ENCODE measurements at places on chromosomes 13 and 19.

DNA sequence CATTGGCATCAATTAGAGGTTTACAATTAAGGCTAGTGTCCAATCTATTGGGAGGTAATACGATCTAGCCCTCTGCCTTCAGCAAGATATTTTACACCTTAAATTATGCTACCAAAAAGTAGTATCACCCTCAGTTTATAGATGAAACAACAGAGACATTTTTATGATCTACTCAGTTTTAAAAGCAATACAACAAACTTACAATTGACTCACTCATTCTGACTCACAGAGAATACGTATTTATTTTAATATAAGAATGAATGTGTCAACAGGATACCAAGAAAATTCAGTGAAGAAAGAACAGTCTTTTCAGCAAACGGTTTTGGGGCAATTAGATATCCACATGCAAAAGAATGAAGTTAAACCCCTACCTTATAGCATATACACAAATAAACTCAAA lies 32.5 kb upstream of the STARD13 start:
- DNase-seq, result no peak

DNA sequence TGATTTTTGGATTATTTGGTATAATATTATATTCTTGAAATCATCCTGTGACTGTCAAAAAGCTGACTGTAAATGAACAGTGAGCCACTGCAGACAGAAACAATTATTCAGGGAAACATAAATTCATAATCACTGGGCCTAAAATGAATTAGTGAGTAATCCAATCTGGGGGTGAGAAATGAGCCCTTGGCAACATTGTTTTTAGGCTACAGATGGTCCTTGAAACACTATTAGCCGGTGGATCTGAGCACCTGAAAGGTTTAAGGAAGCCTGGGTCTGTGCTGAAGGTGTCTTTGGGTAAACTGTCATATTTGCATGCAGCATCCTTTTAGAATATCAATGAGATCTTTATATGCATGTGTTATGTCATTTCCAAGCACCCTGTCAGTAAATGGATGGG lies 290.7 kb downstream of the ATP8A2 start:
- DNase-seq, result no peak

DNA sequence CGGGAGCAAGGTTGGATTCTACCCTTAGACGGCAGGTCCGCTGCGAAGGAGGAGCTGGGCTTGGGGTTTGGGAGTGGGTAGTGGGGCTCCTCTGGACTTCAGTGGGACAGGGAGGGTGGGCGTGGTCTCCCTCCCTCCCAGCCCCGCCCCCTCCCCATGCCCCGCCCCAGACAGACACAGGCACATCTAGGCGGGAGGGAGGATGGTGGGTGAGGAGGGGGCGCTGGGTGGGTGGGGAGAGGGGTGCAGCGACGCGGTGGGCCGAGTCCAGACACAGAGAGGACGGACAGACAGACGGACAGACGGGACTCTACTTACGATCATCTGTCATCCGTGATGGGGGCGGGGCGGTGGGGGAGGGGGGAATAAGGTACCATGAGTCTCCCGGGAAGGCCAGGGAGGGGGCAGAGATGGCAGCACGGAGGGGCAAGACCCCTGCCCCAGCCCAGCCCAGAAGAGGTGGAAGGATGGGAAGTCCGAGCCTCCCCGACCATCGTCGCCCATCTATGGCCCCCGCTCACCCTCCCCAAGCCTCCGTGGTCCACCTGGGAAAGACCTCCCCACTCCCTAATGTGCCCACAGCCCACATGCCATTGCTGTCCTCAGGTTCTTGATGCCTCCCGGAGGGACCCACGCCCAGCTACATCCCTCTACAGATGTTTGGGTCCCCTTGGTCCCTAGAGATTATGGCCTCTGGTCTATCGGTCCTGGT lies 64.8 kb downstream of the UNC13A start:
- DNase-seq, result no peak

- no peak for DNase-seq
Observed at GRCh38 chr13:42039457-42039945, 8.9 kb upstream of the DGKH start.

GRCh38 chr13:24861617-24862362 lies 97.8 kb downstream of the RNF17 start:
- DNase-seq, result no peak

Measured in activated B cell treated with CpG ODN at 0.5 μM for 24 hours (primary cell).